Tibial artery (tissue), 4 donors: ENCODE measurements at places on chromosomes 1 and 21.

- no peaks in the 10 kb centered on the region for H3K4me1 ChIP-seq
- H3K27ac ChIP-seq = no peak overlapping the region
- H3K36me3 ChIP-seq = no peaks in the 10 kb centered on the region
- no peak overlapping the region for H3K4me3 ChIP-seq
- no peak for DNase-seq
These were observed 77.2 kb downstream of the IVNS1ABP start for GRCh38 chr1:185239861-185240260.

DNA sequence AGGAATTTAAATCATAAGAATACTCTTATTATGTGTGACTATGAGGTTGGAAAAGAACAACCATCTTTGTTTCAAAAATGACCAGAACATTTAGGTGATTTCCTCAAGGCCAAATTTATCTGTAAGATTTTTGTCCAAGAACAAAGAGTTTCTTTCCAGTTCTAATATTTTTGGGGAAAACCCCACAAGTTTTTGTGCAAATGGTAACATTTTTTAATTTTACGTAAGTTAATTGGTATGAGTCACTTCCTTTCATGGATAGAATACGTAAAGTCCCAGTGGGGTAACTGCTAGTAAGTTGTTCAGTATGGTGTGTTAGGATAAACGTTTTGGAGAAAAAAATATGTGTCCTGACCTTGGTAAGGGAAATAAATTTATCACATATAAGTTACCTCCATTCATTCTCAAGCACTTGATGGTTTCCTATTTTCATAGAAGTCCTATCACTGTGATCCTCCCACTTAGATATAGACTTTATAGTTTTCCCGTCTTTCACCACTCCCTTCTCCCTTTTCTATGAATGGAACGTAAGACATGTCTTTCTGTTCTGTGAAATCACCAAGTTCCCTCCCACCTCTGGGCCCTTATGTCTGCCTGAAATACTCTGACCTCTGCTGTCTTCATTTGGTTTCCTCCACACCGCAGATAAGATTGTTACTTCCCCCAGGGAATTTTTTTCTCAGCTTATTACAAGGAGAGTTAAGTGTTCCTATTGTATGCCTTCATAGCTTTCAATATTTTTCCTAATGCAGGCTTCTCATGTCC, 34.9 kb upstream of the TSNAX start:
- no peak for DNase-seq
- H3K36me3 ChIP-seq = no peaks in the 10 kb centered on the region
- no peak overlapping the region for H3K4me3 ChIP-seq
- H3K27ac ChIP-seq = no peak overlapping the region
- no peaks in the 10 kb centered on the region for H3K4me1 ChIP-seq

- H3K4me3 ChIP-seq = no peak overlapping the region
- H3K4me1 ChIP-seq = peaks cover 8% of the 10 kb centered on the region
- no peak overlapping the region for H3K27ac ChIP-seq
- H3K27me3 ChIP-seq = no peaks in the 10 kb centered on the region
- no peak for DNase-seq
- no peaks in the 10 kb centered on the region for H3K36me3 ChIP-seq
These were observed 39.8 kb downstream of the NEK7 start for GRCh38 chr1:198196630-198197029.

- DNase-seq = no peak
- H3K27me3 ChIP-seq = peaks cover 60% of the 10 kb centered on the region
- peak overlapping the region; percentile 41 for H3K4me3 ChIP-seq
- no peak overlapping the region for H3K27ac ChIP-seq
- H3K36me3 ChIP-seq = peaks cover 14% of the 10 kb centered on the region
These were observed 4.6 kb downstream of the OBSCN start for GRCh38 chr1:228212415-228212965.

GRCh38 chr1:149997585-149998262, 12.8 kb downstream of the OTUD7B start:
- no peak for DNase-seq
- H3K27ac ChIP-seq = no peak overlapping the region
- peaks cover 4% of the 10 kb centered on the region for H3K36me3 ChIP-seq
- H3K4me1 ChIP-seq = peaks cover 84% of the 10 kb centered on the region
- no peak overlapping the region for H3K4me3 ChIP-seq

DNA sequence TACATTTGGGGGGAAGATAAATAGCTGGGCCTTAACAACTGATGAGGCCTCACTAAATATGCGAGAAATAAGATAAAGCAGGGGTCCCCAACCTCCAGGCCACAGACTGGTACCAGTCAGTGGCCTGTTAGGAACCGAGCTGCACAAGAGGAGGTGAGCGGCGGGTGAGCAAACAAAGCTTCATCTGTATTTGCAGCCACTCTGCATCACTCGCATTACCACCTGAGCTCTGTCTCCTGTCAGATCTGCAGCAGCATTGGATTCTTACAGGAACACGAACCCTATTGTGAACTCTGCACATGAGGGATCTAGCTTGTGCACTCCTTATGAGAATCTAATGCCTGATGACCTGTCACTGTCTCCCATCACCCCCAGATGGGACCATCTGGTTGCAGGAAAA, 5.2 kb upstream of the PAXBP1 start:
- H3K4me3 ChIP-seq = no peak overlapping the region
- no peaks in the 10 kb centered on the region for H3K27me3 ChIP-seq
- no peak for DNase-seq
- H3K27ac ChIP-seq = no peak overlapping the region
- H3K4me1 ChIP-seq = no peaks in the 10 kb centered on the region
- no peaks in the 10 kb centered on the region for H3K36me3 ChIP-seq

DNA sequence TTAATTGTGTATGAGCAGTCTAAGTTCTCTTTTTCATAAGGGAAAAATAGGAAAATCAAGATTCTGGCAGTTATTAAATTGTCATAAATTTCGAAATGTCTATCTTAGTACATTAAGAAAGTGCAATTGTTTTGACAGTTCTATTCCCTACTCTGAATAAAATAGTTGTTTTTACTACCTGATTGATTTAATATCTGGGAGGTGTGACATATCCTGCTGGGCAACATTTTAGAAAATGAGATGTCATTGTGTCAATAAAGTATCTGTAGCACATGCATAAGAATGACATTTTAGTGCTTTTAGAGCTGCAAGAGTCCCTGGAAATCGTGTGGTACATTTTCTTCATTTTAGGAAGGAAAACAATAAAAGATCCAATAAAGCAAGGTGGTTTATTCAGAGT, 139.2 kb upstream of the COL11A1 start:
- H3K27me3 ChIP-seq = no peaks in the 10 kb centered on the region
- H3K27ac ChIP-seq = no peak overlapping the region
- no peak for DNase-seq
- H3K36me3 ChIP-seq = no peaks in the 10 kb centered on the region
- H3K4me1 ChIP-seq = no peaks in the 10 kb centered on the region

DNA sequence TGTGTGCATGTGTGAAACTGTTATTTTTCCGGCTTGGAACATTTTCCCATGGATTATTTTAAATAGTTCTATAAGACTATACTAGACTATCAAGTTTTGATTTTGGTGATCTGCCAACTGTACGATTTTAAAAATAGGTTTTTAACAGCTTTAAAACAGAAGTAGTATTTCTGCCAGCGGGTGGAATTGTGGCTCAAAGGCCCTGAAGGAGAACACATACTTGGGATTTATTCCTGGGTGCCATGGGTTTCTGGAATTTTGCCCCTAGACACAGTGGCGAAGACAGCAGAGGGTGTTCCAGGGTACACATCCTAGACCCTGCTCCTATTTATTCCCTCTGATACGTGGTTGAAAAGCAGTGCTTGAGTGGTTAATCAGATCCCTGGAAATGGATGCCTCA, 81.7 kb upstream of the IPO9 start:
- H3K4me3 ChIP-seq = no peak overlapping the region
- no peaks in the 10 kb centered on the region for H3K36me3 ChIP-seq
- peak overlapping the region; percentile 67 for H3K27ac ChIP-seq
- DNase-seq = no peak

- no peak overlapping the region for H3K4me3 ChIP-seq
- no peaks in the 10 kb centered on the region for H3K4me1 ChIP-seq
- DNase-seq = no peak
- H3K27me3 ChIP-seq = no peaks in the 10 kb centered on the region
- no peaks in the 10 kb centered on the region for H3K36me3 ChIP-seq
These were observed 2.7 kb downstream of the CDC14A start for GRCh38 chr1:100354971-100355394.

DNA sequence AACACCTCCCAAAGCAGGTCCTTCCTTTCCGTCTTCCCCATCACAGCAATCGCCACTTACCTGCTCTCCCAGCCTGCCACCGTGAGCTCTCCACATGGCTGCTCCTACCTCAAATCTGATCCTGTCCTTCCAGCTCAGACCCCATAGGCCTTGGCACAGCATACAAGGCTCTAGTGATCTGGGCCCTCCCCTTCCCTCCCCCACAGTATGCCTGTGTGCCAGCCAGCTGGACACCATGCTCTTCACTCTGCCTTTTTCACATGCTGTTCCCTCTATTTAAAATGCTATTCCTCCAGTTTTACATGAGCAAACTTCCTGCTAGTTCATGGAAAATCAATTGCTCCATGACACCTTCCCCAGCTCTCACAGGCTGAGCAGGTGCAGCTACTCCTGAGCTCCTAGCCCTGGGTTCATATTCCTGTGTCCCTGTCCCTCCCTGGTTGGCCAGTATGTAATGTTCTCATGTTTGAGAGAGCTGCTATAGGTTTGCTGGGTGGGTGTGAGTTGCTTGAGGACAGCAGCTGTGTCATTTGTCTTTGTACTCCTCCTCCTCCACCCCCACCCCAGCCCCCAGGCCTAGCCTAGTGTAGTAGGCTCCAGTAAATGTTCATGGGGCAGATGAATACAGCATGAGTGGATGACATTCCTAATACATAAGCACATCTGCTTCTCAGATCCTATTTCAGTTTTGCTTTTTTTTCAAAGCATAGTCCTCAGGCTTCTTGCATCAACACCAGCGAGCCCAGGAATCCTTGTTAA, 6.3 kb upstream of the TNNT2 start:
- H3K4me3 ChIP-seq = no peak overlapping the region
- H3K27me3 ChIP-seq = no peaks in the 10 kb centered on the region
- no peaks in the 10 kb centered on the region for H3K4me1 ChIP-seq
- no peaks in the 10 kb centered on the region for H3K36me3 ChIP-seq
- H3K27ac ChIP-seq = no peak overlapping the region

- H3K4me1 ChIP-seq = no peaks in the 10 kb centered on the region
- no peak overlapping the region for H3K4me3 ChIP-seq
- no peaks in the 10 kb centered on the region for H3K27me3 ChIP-seq
These were observed 138.8 kb upstream of the USP24 start for GRCh38 chr1:55353707-55354620.

- no peak overlapping the region for H3K27ac ChIP-seq
- H3K36me3 ChIP-seq = no peaks in the 10 kb centered on the region
- H3K4me1 ChIP-seq = peaks cover 36% of the 10 kb centered on the region
- H3K27me3 ChIP-seq = no peaks in the 10 kb centered on the region
These were observed 5.3 kb downstream of the TENT5C start for GRCh38 chr1:117611121-117611601.

- peaks cover 3% of the 10 kb centered on the region for H3K27me3 ChIP-seq
- DNase-seq = no peak
- H3K4me1 ChIP-seq = peaks cover 69% of the 10 kb centered on the region
- peak overlapping the region; percentile 21 for H3K4me3 ChIP-seq
- H3K27ac ChIP-seq = no peak overlapping the region
These were observed 2.2 kb downstream of the SIM2 start for GRCh38 chr21:36700971-36701755.

GRCh38 chr1:234776256-234776875, 166.4 kb upstream of the IRF2BP2 start:
- H3K4me3 ChIP-seq = no peak overlapping the region
- DNase-seq = no peak
- no peak overlapping the region for H3K27ac ChIP-seq
- no peaks in the 10 kb centered on the region for H3K36me3 ChIP-seq
- peaks cover 48% of the 10 kb centered on the region for H3K27me3 ChIP-seq

GRCh38 chr1:43910343-43910742, 23.3 kb upstream of the ARTN start:
- H3K36me3 ChIP-seq = peaks cover 12% of the 10 kb centered on the region
- no peaks in the 10 kb centered on the region for H3K27me3 ChIP-seq
- H3K27ac ChIP-seq = no peak overlapping the region
- H3K4me1 ChIP-seq = no peaks in the 10 kb centered on the region

DNA sequence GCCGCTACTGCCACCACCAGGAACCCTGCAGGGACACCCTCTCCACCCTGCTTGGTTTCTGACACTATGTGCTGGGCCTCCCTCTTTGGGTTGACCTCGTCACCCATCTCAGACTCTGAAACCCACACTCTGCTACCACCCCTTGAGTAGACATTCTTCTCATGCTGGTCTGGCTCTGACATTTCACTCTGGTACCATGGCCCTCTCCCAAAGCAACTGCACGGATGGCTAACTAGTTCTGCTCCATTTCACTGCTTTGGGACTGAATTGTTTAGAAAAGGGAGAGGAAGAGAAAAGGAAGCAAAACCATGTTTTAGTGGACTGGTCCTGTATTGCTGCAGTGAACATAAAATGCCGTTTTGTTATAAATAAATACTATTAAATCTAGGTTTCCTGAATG, 137.8 kb downstream of the KCNK2 start:
- H3K27me3 ChIP-seq = no peaks in the 10 kb centered on the region
- H3K4me3 ChIP-seq = no peak overlapping the region
- H3K4me1 ChIP-seq = no peaks in the 10 kb centered on the region
- no peak overlapping the region for H3K27ac ChIP-seq
- no peaks in the 10 kb centered on the region for H3K36me3 ChIP-seq
- DNase-seq = no peak

GRCh38 chr1:12595757-12596006, 22.3 kb downstream of the DHRS3 start:
- H3K4me3 ChIP-seq = peak overlapping the region; percentile 45
- peaks cover 93% of the 10 kb centered on the region for H3K4me1 ChIP-seq
- DNase-seq = no peak
- no peaks in the 10 kb centered on the region for H3K27me3 ChIP-seq

GRCh38 chr1:27862671-27863537, 9.4 kb upstream of the THEMIS2 start:
- no peak overlapping the region for H3K4me3 ChIP-seq
- no peak overlapping the region for H3K27ac ChIP-seq
- H3K4me1 ChIP-seq = no peaks in the 10 kb centered on the region
- H3K27me3 ChIP-seq = no peaks in the 10 kb centered on the region

- no peak for DNase-seq
- H3K4me3 ChIP-seq = no peak overlapping the region
- H3K36me3 ChIP-seq = no peaks in the 10 kb centered on the region
- H3K27ac ChIP-seq = no peak overlapping the region
- H3K4me1 ChIP-seq = no peaks in the 10 kb centered on the region
These were observed 21.7 kb upstream of the IL12RB2 start for GRCh38 chr1:67285780-67286488.

- H3K36me3 ChIP-seq = no peaks in the 10 kb centered on the region
- no peaks in the 10 kb centered on the region for H3K4me1 ChIP-seq
- no peak for DNase-seq
These were observed 157.3 kb downstream of the ZNF281 start for GRCh38 chr1:200252531-200252930.
